ENCODE measurements at places on chromosomes 4 and X.

- no peak for DNase-seq
These were observed 441.9 kb downstream of the INPP4B start for GRCh38 chr4:142404191-142404611.

DNA sequence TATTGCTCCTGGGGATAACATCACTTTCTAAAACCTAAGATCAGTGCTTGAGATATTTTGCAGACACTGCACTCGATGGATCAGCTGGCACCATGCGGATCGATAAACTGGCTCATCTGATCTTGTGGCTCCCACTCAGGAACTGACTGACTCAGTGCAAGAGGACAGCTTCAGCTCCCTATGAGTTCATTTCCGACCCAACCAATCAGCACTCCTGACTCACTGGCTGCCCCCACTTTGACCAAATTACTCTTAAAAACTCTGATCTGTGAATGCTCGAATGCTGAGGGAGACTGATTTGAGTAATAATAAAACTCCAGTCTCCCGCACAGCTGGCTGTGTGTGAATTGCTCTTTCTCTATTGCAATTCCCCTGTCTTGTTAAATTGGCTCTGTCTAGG lies 110.1 kb downstream of the ANAPC4 start:
- DNase-seq: no peak

GRCh38 chrX:14697451-14697850 lies 168.1 kb downstream of the GLRA2 start:
- DNase-seq: no peak

DNA sequence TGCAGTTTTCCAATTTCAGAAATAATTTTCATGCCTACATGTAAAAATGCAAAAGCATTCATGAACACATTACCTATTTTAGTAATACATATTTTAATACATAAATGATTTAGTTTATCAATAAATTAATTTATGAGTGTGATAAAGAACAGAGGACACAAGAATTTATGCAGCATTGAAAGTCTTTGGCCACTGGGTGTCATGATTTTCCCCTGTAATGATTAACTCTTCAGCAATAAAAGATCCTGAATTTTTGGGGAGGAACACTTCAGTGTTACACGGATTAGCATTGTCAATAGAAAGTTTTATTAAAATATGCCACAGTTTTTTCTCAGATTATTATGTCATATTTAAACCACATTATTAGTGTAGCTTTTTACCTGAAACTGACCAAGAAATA lies 8.6 kb upstream of the VCX2 start:
- DNase-seq: no peak

- no peak for DNase-seq
These were observed 25.6 kb downstream of the CHM start for GRCh38 chrX:86021652-86022289.

DNA sequence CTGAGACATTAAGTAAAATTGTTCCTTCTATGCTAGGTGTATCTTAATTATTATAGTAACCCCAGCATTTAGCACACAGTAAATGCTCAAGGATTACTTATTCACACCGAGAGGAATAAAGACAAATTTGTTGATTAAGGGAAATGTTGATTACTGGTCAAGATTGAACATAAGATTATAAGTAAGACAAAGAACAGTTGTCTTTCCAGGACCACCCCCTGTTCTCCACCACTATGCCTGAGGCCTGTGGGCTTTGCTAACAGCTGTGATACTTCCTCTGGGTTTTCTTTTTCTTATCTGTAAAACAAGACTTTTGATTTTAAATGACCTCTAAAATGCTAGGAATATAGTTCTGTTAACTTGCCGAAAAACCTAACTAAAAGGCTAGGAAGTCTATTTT lies 128.0 kb downstream of the DCLK2 start:
- no peak for DNase-seq

DNA sequence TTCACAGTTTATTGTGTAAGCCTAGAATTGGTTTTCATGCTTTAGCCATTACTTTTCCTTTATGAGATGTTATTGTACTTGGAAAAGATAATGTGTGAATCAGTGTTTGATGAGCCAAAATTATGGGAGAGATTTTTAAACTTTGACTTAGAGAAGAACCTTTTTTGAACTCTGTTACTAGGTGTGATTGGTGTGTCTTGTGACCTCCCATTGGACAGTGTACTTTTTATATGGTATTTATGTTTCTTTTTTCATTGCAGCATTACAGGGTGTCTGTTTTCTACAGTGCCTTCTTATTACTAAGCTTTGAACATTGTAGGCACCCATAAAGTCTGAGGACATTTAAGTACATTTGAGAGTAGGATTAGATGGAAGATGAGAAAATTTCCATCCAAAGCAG lies 91.1 kb downstream of the SLC4A4 start:
- no peak for DNase-seq

- DNase-seq: no peak
These were observed 133.3 kb downstream of the STIM2 start for GRCh38 chr4:26993967-26994366.

- no peak for DNase-seq
These were observed 42.4 kb downstream of the KDM6A start for GRCh38 chrX:44915361-44915868.

GRCh38 chr4:118348886-118349285 lies 3.9 kb downstream of the PRSS12 start:
- no peak for DNase-seq

- DNase-seq: peak; percentile 64
These were observed 209.3 kb downstream of the UGT8 start for GRCh38 chr4:114807759-114808404.

All from Jurkat, Clone E6-1 (cell line).